ENCODE measurements at places on chromosomes 1 and 21.

GRCh38 chr1:158016651-158017335, 23.3 kb downstream of the KIRREL1 start:
- no peak for DNase-seq

DNA sequence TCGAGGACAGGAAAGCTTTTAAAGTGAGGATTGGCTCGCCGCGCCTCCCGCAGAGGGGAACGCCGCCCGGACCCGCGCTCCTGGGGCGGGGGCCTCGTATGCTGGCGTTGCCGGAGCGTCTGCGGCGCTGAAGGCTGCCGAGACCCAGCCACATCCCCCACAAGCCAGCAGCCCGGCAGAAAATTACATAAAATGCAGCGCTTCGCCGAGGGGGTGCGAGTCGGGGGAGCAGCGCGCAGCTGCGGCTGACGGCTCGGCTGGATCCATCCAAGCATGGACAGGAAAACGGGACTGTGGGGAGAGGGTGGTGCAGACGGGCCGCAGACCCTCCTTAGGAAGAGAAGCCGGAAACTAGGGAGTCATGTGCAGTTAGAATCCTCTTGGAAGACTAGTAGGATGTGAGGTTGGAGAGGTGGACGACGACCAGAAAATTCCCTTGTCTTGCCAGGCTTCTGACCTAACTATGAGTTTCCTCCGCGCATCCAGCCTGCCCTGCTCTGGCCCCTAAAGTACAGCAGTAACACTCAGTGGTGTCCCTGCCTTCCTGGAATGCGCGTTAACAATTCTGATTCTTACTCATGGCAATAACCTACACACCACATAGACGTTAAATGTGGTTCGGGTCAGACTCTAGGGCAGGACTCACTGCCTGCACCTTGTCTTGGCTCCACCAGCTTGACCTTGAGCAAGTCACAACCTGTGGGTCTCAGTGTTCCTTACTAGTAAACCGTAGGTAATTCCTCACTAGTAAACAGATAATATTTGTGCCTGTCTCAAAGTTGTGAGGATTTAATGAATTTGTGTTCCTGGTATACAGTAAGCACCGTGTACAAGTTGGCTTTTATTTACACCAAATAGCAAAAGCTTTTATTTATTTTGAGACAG, 953 bp upstream of the BRWD1 start:
- DNase-seq, result no peak

GRCh38 chr21:17197996-17198395, 314.8 kb upstream of the CXADR start:
- no peak for DNase-seq

GRCh38 chr1:167797015-167797414, 75.2 kb downstream of the MPZL1 start:
- DNase-seq, result no peak

DNA sequence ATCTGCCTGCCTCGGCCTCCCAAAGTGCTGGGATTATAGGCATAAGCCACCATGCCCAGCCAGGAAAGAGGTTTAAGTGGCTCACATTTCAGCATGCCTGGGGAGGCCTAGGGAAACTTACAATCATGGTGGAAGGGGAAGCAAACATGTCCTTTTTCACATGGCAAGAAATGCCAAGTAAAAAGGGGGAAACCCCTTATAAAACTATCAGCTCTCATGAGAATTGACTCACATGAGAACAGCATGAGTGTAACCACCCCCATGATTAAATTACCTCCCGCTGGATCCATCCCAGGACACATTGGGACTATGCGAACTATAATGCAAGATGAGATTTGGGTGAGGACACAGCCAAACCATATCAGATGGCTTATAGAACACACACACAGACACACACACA, 8.8 kb upstream of the KLHL12 start:
- no peak for DNase-seq

DNA sequence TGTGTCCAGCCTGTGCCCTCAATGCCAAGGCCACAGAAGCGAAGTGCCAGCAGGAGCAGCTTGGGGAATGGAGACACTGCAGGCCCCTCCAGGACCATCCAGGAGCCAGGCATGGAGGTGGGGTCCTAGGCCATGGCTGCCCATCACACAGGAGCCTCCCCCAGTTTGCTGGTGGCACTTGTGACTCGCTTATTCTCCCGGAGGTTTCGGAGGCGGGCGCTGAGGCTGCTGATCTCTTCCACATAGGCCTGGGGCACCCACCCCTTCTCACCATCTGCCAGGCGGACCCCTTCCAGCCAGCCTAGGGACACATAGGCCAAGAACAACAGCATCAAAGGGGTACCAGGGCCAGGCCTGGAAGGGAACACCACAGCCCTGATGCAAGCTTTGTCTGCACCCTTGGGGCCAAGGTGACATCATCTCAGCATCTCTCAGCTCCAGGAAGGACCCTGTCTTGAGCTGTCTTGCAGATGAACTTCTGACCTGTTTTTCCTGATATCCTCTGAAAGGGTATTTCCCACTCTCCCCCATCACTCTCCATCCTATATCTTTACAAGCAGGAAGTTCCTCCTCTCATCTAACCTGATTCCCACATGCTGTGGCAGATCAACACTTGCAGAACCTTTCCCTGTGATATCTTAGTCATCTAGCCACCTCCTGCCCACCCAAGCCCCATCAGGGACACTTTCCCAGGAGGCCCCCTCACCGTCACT, 13.9 kb downstream of the ARHGEF19 start:
- no peak for DNase-seq

- no peak for DNase-seq
These were observed 59.2 kb upstream of the SPAG17 start for GRCh38 chr1:118244194-118244593.

- no peak for DNase-seq
These were observed 161.8 kb upstream of the IVNS1ABP start for GRCh38 chr1:185478877-185479276.

DNA sequence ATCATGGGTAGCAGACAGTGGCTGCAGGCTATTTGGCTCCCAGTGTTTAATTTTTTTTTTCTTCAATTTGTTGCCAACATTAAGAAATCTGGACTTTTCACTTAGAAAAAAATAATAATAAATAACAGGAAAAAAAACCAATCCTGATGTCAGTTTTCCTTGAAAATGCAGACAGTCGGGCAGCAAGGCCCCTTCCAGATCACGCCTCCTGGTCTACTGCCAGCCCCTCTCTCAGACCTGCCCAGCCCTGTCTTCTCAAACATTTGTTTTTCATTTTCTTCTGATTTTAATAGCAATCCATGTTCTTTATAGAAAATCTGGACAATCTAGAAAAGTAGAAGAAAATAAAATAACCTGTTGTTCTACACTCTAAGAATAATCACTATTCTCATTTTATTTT, 15.5 kb downstream of the IFNGR2 start:
- DNase-seq, result no peak

GRCh38 chr1:11280719-11281376, 7.8 kb downstream of the UBIAD1 start:
- DNase-seq, result no peak

DNA sequence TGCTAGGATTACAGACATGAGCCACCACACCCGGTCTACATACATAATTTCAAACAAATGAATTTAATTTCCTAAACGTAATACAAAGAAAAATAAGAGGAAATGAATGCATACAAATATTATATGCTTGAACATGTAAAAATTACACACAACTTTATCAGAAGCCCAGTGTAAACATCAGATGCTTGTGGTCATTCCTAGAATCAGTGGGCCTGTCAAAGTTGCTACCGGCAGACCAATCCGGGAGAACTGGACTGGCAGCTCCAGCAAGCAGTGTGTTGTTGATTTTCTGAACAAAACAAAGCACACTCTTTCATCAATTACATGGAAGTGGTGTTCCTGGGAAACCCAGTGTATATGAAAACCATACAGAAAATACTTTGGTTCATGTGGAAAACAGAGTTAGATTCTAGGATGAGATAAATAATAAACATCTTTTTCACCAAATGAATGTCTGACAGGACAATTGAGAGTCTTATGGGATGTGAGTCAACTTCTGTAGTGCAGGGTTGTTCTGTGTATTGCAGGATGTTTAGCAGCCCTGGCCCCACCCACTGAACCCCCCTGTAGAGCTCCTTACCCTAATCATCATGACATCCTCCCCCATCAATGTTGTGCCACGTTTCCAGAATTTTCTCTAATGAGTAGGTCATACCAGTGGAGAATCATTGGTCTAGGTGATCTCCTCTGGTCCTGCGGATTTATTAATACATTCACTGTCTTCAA, 33.8 kb downstream of the MFSD2A start:
- DNase-seq, result no peak

DNA sequence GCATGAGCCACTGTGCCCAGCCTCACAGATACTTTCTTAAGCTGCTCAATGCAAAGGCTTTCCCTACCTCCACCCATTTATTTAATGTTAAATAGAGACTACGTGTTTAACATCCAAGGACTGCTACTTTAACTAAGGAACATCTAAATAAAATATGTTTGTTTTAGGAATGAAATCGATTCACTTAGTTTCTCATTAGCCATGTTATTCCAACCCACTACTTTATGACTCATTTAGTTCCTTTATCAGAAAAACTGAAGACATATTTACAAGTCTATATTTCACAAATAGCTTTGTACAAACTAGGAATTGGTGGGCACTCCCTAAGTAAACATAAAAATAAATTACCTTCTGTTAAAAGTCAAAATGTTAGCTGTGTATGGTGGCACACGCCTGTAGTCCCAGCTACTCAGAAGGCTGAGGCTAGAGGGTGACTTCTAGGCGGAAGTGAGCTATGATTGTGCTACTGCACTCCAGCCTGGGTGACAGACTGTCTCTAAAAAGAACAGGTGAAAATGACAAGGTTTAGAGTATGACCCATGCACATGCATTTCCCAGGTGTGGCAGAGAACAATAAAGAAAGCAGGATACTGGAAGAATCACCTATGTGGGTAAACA, 39.9 kb upstream of the AK4 start:
- DNase-seq, result no peak

- no peak for DNase-seq
These were observed 13.2 kb downstream of the ADGRB2 start for GRCh38 chr1:31750858-31751510.

GRCh38 chr1:110258734-110259133, 48.6 kb downstream of the KCNC4 start:
- DNase-seq, result no peak

- no peak for DNase-seq
These were observed 46.4 kb downstream of the KCND3 start for GRCh38 chr1:111943066-111943465.

GRCh38 chr1:112056354-112056753, 66.9 kb upstream of the KCND3 start:
- DNase-seq, result no peak

- DNase-seq, result no peak
These were observed 2.8 kb downstream of the CD48 start for GRCh38 chr1:160708801-160709200.
